ENCODE measurements at places on chromosomes 16 and 17.

DNA sequence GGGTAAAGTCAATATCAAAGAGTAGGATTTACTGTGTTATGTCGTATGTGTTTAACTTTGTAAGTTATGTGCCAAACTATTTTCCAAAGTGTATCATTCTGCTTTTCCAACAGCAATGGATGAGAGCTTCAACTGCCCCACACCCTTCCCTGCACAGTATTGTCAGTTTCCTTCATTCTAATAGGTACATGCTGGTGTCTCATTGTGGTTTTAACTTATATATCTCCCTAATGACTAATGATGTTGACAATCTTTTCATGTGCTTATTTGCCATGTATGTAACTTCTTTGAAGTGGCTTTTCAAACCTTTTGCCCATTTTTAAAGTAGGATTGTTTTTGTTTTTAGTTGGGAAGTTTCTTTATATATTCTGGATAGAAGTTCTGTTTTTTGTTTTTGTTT, 3.8 kb downstream of the DDX19B start:
- H3K4me1 ChIP-seq, result peaks cover 2% of the 10 kb centered on the region
- H3K4me3 ChIP-seq, result no peak overlapping the region

DNA sequence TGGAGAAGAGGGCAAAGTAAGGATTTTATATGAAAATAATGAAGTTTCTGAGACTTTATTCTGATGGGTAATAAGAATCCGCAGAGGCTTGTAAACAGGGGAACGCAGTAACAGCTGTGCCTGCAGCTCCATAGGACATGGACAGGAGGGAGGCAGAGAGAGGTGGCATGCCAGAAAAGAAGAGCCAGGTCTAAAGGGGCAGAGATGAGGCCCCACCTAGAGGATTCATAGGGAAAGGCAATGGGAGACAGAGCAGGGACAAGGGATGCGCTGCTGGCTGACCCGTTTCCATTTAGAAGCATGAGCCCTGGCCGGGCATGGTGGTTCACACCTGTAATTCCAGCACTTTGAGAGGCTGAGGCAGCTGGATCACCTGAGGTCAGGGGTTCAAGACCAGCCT, 340.3 kb upstream of the CDH5 start:
- no peaks in the 10 kb centered on the region for H3K36me3 ChIP-seq
- H3K4me1 ChIP-seq, result no peaks in the 10 kb centered on the region
- H3K27ac ChIP-seq, result no peak overlapping the region
- no peak overlapping the region for H3K4me3 ChIP-seq

- no peak overlapping the region for H3K4me3 ChIP-seq
- H3K4me1 ChIP-seq, result peaks cover 17% of the 10 kb centered on the region
- DNase-seq, result no peak
- peaks cover 9% of the 10 kb centered on the region for H3K27me3 ChIP-seq
Measured at GRCh38 chr16:85090181-85090580, 22.1 kb downstream of the CIBAR2 start.

- no peak for DNase-seq
- no peak overlapping the region for H3K27ac ChIP-seq
- H3K4me3 ChIP-seq, result no peak overlapping the region
- no peaks in the 10 kb centered on the region for H3K27me3 ChIP-seq
- no peaks in the 10 kb centered on the region for H3K4me1 ChIP-seq
Measured at GRCh38 chr16:2949705-2950352, 14.2 kb upstream of the KREMEN2 start.

GRCh38 chr16:65388592-65388991, 266.7 kb upstream of the CDH11 start:
- no peak overlapping the region for H3K4me3 ChIP-seq
- H3K4me1 ChIP-seq, result no peaks in the 10 kb centered on the region
- no peak for DNase-seq
- H3K27ac ChIP-seq, result no peak overlapping the region
- no peaks in the 10 kb centered on the region for H3K27me3 ChIP-seq
- H3K36me3 ChIP-seq, result no peaks in the 10 kb centered on the region

DNA sequence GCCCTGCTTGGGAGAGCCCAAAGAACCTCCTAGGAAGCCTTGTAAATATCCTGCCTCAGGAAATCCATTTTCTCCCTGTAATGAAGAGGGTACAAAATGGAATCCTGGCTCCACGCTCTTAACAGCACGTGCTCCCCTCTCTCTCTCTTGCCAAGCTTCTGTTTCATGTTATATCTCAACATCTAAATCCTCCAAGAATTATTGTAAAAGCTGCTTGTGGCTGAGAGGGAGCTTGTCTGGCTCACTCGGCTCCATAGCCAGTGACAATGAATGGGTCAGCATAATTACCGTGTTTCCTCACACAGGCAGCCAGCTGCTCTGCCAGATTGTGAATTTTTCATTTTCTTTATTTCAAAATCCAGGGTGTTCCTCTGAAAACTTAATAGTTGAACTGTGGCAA, 317.8 kb downstream of the RBFOX1 start:
- H3K27ac ChIP-seq, result no peak overlapping the region
- H3K4me1 ChIP-seq, result no peaks in the 10 kb centered on the region
- no peak for DNase-seq
- no peaks in the 10 kb centered on the region for H3K36me3 ChIP-seq
- no peaks in the 10 kb centered on the region for H3K27me3 ChIP-seq

GRCh38 chr16:58451265-58451689, 48.7 kb upstream of the NDRG4 start:
- no peak overlapping the region for H3K4me3 ChIP-seq
- H3K27ac ChIP-seq, result no peak overlapping the region
- H3K4me1 ChIP-seq, result no peaks in the 10 kb centered on the region
- H3K36me3 ChIP-seq, result no peaks in the 10 kb centered on the region
- peaks cover 22% of the 10 kb centered on the region for H3K27me3 ChIP-seq
- DNase-seq, result no peak

- H3K36me3 ChIP-seq, result no peaks in the 10 kb centered on the region
- H3K4me3 ChIP-seq, result no peak overlapping the region
- H3K4me1 ChIP-seq, result no peaks in the 10 kb centered on the region
- no peak overlapping the region for H3K27ac ChIP-seq
- H3K27me3 ChIP-seq, result no peaks in the 10 kb centered on the region
- no peak for DNase-seq
Measured at GRCh38 chr16:840561-841454, 40.3 kb upstream of the GNG13 start.

DNA sequence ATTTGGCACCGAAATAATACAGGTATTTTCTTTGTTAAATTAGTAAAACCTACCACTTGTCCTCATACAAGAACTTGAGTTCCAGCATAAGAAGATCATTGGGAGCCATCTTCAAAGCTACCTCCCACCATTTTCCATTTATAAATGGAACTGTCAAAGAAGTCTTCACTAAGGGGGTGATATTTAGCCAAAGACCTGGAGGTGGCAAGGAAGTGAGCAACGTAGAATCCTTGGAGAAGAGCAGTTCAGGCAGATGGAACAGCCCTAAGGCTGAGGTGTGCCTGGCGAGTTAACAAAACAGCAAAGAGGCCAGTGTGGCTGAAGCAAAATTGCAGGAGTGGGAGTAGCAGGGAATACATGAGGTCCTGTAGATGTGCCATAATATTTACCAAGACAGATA, 1.8 kb downstream of the KCNJ16 start:
- no peak for DNase-seq
- no peaks in the 10 kb centered on the region for H3K4me1 ChIP-seq
- no peak overlapping the region for H3K27ac ChIP-seq
- no peaks in the 10 kb centered on the region for H3K36me3 ChIP-seq
- H3K4me3 ChIP-seq, result no peak overlapping the region

GRCh38 chr17:39175695-39176093, 9.7 kb upstream of the ARL5C start:
- H3K4me1 ChIP-seq, result no peaks in the 10 kb centered on the region
- no peaks in the 10 kb centered on the region for H3K27me3 ChIP-seq
- no peak for DNase-seq

GRCh38 chr16:11198828-11199227, 57.2 kb downstream of the SOCS1 start:
- no peaks in the 10 kb centered on the region for H3K27me3 ChIP-seq
- peaks cover 6% of the 10 kb centered on the region for H3K4me1 ChIP-seq
- no peak overlapping the region for H3K4me3 ChIP-seq

GRCh38 chr17:54996441-54996840, 27.9 kb downstream of the STXBP4 start:
- H3K27ac ChIP-seq, result no peak overlapping the region
- no peak for DNase-seq
- no peaks in the 10 kb centered on the region for H3K4me1 ChIP-seq
- H3K27me3 ChIP-seq, result no peaks in the 10 kb centered on the region
- H3K4me3 ChIP-seq, result no peak overlapping the region

Data from T-cell (primary cell).